Activated CD8-positive, alpha-beta memory T cell treated with anti-CD3 and anti-CD28 coated beads, Interleukin-2, amount 10 ng/mL, durations not matched to agents 7 days and 5 days (primary cell): ENCODE measurements at places on chromosomes 11 and 22.

- H3K4me3 ChIP-seq = no peak overlapping the region
- H3K4me1 ChIP-seq = no peaks in the 10 kb centered on the region
- H3K27me3 ChIP-seq = no peaks in the 10 kb centered on the region
- no peak for DNase-seq
Observed at GRCh38 chr22:44154436-44154942, 26.2 kb upstream of the PARVG start.

- H3K27me3 ChIP-seq = no peaks in the 10 kb centered on the region
- no peak overlapping the region for H3K4me3 ChIP-seq
- no peak for DNase-seq
- H3K4me1 ChIP-seq = peaks cover 14% of the 10 kb centered on the region
Observed at GRCh38 chr11:47857892-47858543, 9.9 kb upstream of the NUP160 start.

GRCh38 chr22:36465232-36466021 is 16.0 kb downstream of the TXN2 start:
- H3K36me3 ChIP-seq = peaks cover 4% of the 10 kb centered on the region
- H3K4me1 ChIP-seq = peaks cover 31% of the 10 kb centered on the region
- no peaks in the 10 kb centered on the region for H3K27me3 ChIP-seq
- H3K4me3 ChIP-seq = no peak overlapping the region
- H3K27ac ChIP-seq = no peak overlapping the region

- H3K27me3 ChIP-seq = peaks cover 66% of the 10 kb centered on the region
- H3K27ac ChIP-seq = no peak overlapping the region
- no peaks in the 10 kb centered on the region for H3K36me3 ChIP-seq
- no peak for DNase-seq
Observed at GRCh38 chr22:45878051-45878781, 98.7 kb downstream of the WNT7B start.

DNA sequence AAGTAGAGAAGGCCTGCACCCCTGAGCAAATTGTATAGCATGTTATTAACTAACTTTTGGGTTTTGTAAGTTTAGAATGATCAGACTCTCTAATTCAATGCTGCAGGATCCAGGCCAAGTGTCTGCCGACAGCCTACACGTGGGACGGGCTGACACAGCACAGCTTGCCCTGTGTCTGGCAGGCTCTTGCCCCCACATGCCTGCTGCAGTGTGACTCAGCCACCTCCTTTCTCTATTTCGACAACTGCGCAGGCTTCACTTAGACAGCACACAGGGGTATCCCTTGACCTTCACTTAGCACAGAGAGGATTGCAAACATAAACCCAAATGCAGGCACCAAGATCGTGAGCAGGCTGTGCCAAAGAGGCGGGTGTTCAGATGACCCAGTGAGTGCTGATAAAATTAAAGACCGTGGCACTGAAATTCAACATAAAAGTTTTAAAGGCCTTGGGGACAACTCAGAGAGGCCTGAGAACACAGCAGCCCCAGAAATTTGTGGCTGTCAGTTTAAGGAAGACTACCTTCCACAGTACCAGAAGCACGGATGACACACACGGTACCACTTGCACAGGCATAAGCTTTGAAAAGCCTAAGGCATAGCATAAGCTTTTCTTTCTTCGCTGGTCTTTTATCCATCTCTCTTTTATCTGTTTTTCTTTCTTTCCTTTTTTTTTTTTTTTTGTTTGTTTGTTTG is 37.8 kb downstream of the SCN3B start:
- no peak for DNase-seq
- H3K4me1 ChIP-seq = no peaks in the 10 kb centered on the region
- H3K27ac ChIP-seq = no peak overlapping the region
- H3K27me3 ChIP-seq = no peaks in the 10 kb centered on the region

GRCh38 chr11:79174045-79175008 is 266.5 kb downstream of the TENM4 start:
- H3K4me3 ChIP-seq = no peak overlapping the region
- no peak for DNase-seq
- H3K27ac ChIP-seq = no peak overlapping the region
- no peaks in the 10 kb centered on the region for H3K4me1 ChIP-seq
- no peaks in the 10 kb centered on the region for H3K36me3 ChIP-seq

DNA sequence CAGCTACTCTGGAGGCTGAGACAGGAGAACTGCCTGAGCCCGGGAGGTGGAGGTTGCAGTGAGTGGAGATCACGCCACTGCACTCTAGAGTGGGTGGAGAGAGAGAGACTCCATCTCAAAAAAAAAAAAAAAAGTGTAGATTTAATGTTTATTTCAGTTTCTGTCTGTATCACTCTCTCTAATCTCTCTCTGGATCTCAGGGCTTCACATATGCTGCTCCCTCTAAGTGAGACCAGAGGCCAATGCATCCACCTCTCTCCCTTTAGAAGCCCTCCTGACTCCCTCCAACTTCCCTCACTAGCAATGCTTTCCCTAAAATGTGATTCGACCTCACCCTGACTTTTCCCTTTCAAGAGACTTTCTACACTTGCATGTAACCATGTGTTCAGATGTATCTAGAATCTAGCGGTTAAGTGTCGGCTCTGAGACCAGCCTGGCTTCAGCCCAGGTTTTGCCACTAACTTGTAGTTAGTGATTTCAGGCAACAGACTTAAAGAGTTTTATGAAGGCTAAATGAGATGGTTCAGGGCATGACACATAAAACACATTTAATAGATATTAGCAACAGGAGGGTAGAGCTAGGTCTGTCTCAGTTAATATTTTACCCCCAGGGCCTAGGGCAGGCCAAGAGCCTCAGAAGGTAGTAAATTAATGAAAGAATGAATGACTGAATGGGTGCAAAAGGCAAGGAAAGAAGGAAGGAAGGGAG is 364.3 kb downstream of the LARGE1 start:
- H3K36me3 ChIP-seq = no peaks in the 10 kb centered on the region
- no peak overlapping the region for H3K27ac ChIP-seq
- no peak overlapping the region for H3K4me3 ChIP-seq
- H3K27me3 ChIP-seq = no peaks in the 10 kb centered on the region
- no peaks in the 10 kb centered on the region for H3K4me1 ChIP-seq
- no peak for DNase-seq

DNA sequence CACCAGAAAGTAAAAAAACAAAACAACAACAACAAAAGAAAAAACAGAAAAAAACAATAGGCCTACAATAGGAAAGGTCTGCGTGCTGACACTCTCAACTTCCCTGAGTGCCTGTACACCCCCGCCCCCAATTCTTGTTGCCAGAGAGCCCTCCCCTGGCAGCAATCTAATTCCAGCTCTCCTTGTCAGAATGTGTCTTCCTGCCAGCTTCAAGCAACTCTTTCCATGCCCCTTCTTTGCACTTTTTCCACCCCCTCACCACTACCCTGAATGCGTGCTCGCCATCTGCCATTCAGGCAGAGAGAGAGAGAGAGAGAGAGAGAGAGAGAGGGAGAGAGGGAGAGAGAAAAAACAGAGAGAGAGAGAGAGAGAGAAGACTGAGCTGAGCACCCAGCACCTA is 245.0 kb downstream of the KIRREL3 start:
- H3K27me3 ChIP-seq = no peaks in the 10 kb centered on the region
- no peak overlapping the region for H3K27ac ChIP-seq
- DNase-seq = no peak
- H3K36me3 ChIP-seq = no peaks in the 10 kb centered on the region
- H3K4me1 ChIP-seq = no peaks in the 10 kb centered on the region

GRCh38 chr22:44158816-44159215 is 21.9 kb upstream of the PARVG start:
- H3K4me1 ChIP-seq = no peaks in the 10 kb centered on the region
- no peak overlapping the region for H3K27ac ChIP-seq
- DNase-seq = no peak
- H3K36me3 ChIP-seq = peaks cover 4% of the 10 kb centered on the region
- H3K27me3 ChIP-seq = no peaks in the 10 kb centered on the region

- DNase-seq = no peak
- no peak overlapping the region for H3K4me3 ChIP-seq
- no peaks in the 10 kb centered on the region for H3K27me3 ChIP-seq
- H3K36me3 ChIP-seq = peaks cover 42% of the 10 kb centered on the region
- peaks cover 21% of the 10 kb centered on the region for H3K4me1 ChIP-seq
- H3K27ac ChIP-seq = no peak overlapping the region
Observed at GRCh38 chr22:46273432-46274148, 5.8 kb downstream of the TTC38 start.

DNA sequence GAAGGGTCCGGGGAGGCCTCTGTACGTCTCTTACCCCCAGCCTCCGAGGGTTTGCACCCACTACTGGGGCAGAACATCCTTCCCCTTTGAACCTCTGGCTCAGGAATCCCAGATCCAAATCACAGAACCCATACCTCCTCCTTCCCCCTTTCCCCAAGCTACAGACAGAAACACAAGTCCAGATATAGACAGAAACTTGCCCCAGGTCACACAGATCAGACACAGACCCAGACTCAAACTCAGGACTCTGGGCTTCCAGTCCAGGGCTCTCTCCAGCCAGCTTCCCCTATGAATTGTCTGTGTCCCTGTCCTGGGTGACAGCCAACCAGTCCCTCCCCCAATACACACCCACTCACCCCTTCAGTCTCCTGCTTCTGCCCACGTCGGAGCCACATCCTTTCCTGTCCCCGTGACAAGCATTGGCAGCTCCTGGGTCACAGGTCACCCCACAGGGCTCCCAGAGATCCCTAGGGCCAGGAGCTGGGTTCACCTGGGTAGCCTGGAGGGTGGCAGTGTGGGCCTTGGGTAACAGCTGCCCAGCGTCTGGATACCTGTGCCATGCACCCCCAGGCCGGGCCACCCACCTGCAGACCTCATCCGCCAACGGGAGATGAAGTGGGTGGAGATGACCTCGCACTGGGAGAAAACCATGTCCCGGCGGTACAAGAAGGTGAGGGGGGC is 772 bp downstream of the TBC1D10C start:
- peak; percentile 85 for DNase-seq
- peak overlapping the region; percentile 86 for H3K27ac ChIP-seq
- H3K36me3 ChIP-seq = peaks cover 53% of the 10 kb centered on the region
- H3K27me3 ChIP-seq = no peaks in the 10 kb centered on the region
- peak overlapping the region; percentile 90 for H3K4me3 ChIP-seq

DNA sequence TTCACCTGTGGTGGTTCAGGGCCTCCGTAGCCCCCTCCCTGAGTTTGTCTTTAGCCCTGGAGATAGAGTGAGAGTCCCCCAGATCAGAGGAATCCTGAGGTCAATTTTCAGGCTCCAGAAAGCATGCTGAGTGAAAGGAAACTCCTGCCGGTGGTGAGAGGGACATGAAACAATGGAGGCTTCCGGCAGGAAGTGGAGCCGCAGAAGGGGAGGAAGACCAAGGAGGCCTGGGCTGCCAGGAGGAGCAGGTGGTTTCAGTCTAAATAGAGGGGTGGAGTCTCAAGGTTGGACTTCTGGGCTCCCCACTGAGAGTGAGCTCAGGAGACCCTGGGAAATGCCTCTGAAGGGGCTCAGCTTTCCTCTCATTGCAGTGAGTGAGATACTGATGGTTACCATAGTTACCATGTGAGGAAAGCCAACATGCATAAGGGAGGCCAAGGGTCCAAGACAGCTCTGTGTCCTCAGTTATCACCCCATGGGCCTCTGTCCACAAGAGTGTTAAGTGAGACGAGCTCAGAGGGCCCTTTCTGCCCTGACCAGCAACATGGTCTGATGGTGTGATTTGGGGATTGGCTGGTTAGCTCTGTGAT is 10.7 kb downstream of the SLCO2B1 start:
- H3K36me3 ChIP-seq = peaks cover 2% of the 10 kb centered on the region
- H3K4me3 ChIP-seq = no peak overlapping the region
- H3K4me1 ChIP-seq = peaks cover 5% of the 10 kb centered on the region

DNA sequence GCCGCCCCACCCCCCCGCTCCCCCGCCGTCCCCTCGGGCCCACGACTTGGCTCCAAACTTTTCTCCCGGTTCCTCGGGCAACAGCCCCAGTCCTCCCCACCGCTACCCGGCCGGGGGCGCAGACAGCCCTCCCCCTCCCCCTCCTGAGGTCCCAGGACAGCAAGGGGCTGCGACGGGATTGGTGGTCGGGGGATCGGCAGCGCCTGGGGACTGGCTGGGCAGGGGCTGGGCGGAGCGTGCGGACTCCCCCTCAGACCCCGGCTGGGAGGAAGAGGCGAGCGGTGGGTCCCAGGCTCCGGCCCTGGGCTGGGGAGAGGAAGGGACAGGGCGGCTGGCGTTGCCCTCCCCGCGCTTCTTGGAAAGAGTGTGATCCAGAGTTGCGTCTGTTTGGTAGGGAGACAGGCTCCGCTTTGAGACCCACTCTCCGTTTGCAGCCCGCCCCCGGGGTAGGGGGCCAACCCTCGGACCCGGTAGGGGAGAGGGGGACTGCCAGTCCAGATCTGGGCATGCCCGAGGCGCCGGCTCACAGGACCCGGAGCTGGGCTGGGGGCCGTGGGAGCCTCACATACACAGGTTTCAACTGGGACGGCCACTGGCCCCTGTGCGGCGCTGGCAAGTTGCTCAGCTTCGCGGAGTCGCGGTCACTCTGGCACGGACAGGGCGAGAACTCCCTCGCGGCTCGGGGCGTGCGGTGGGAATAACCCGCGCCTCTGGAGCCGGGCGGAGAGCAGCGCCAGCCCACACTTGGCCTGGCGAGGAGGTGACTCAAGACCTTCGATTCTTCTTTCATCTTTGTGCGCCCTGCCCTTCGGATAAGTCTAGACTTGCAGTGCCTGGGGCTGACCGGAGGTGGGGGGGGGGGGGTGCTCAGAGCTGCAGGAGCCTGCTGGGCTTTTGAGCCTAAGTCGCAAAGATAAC is 999 bp downstream of the TSKU start:
- no peak overlapping the region for H3K27ac ChIP-seq
- H3K27me3 ChIP-seq = peaks cover 54% of the 10 kb centered on the region
- H3K36me3 ChIP-seq = no peaks in the 10 kb centered on the region
- no peak for DNase-seq
- no peak overlapping the region for H3K4me3 ChIP-seq
- H3K4me1 ChIP-seq = peaks cover 16% of the 10 kb centered on the region

- no peaks in the 10 kb centered on the region for H3K4me1 ChIP-seq
- no peak for DNase-seq
Observed at GRCh38 chr11:103584720-103585119, 451.7 kb upstream of the DDI1 start.

DNA sequence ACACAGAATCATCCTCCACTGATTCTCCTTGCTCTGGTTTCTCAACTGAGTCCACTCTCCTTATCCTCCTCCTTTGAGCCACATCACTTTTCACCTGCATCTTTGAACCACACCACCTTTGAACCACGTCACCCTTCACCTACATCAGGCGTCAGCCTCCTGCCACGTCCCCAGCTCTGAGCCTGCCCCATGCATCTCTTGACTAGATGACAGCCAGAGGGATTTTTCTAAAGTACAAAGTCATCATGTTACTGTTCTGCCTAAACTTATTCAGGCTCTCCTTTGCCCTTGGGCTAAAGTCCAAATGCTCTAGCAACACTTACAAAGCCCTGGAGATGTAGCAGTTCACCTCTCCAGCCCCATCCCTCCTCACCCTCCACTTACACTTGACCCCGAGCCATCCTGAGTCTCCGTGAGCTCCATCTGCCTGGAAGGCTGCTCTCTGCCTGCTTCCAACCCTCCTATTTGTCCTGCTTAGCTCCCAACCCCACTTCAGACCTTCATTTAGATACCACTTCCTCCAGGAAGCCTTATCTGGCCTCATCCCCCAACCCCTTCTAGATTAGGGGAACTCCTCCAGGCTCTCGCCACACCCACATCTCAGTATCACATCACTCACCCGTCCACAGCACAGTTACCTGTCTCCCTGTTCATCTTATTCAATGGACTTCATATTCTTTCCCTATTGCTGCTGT is 3.7 kb upstream of the MS4A10 start:
- H3K27ac ChIP-seq = no peak overlapping the region
- no peaks in the 10 kb centered on the region for H3K36me3 ChIP-seq
- peaks cover 8% of the 10 kb centered on the region for H3K27me3 ChIP-seq
